ENCODE measurements at places on chromosomes 13 and 19.
A peak's percentile ranks its signal among the peaks of the same experiment; 100 is the strongest.

DNA sequence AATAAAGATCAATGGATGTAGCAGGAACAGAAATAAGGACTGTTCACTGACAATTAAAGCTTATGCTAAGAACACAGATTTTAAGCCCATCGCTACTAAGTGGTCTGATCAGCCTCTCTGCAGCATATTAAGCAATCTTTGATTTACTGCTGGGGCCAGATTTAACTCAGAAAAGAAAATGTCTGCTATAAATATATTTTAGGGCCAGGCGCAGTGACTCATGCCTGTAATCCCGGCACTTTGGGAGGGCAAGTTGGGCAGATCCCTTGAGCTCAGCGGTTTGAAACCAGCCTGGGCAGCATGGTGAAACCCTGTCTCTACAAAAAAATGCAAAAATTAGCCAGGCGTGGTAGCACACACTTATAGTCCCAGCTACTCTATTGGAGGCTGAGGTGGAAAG is 43.0 kb downstream of the METTL21C start:
- no peak for DNase-seq

DNA sequence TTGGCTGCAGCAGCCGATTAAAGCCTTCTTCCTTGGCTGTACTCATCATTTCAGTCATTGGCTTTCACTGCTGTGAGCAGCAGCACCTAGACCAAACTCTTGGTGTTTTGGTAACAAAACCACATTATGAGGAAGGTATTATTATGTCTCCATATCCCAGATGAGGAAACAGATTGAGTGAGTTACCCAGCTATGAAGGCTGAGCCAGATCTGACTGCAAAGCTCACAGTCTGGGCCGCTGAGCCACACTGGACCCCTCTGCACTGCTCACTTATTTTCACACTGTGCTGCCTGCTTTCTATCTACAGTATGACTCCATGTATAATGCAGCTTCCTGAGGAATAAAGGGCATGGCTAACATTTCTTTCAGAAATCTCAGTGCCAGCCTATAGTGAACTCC is 24.5 kb downstream of the CRYL1 start:
- no peak for DNase-seq

GRCh38 chr13:33789739-33790138 is 28.2 kb upstream of the RFC3 start:
- no peak for DNase-seq

DNA sequence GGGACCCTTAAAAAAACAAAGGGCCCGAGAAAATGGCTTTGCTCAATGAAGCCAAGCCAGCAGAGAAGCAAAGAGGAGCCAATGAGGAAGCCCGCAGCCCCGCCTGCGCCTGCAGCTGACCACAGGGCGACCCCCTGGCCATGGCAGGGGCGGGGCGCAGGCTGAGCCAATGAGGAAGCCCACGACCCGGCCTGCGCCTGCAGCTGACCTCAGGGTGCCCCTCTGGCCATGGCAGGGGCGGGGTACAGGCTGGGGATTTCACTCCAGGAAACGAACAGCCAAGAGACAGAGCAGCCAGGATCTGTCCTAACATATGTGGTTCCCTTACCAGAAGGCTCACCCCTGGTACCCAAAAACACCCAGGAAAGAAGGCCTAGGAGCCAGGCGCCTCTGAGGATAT is 101.4 kb downstream of the STK24 start:
- no peak for DNase-seq

DNA sequence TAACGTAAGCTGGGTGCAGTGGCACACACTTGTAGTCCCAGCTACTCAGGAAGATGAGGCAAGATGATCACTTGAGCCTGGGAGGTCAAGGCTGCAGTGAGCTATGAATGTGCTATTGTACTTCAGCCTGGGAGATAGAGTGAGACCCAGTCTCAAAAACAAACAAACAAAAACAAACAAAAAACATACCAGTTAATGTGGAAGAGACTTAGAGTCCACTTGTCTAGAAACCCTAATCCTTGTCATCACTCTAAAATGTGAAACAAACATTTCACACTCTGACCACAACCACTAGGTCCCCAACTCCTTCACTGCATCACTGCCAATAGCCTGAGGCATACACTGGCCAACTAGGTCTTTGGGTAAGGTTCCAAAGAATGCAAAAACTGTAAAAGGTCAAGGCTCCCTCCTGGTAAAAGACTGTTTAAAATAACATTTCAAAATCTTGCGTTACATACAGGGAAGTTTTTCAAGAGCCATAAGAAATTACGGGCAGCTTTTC is 28.6 kb upstream of the CYP2B6 start:
- no peak for DNase-seq

DNA sequence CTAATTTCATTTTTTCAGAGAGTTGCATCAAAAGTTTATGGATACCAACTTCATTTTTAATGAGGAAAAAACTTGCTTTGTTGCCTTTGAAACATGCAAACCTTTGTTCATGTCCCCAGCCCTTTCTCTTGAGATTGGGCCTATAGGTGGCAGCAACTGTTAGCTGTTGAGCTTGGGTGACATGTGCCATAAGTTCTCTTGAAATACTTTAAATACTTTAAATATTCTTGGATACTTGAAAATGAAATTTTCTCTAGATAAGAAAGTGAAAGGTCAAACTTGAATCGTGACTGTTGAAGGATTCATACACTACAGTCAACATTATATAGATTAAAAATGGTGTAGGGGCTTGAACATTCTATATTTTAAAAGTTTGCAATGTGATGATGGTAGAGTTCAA is 294.9 kb downstream of the NDFIP2 start:
- no peak for DNase-seq

DNA sequence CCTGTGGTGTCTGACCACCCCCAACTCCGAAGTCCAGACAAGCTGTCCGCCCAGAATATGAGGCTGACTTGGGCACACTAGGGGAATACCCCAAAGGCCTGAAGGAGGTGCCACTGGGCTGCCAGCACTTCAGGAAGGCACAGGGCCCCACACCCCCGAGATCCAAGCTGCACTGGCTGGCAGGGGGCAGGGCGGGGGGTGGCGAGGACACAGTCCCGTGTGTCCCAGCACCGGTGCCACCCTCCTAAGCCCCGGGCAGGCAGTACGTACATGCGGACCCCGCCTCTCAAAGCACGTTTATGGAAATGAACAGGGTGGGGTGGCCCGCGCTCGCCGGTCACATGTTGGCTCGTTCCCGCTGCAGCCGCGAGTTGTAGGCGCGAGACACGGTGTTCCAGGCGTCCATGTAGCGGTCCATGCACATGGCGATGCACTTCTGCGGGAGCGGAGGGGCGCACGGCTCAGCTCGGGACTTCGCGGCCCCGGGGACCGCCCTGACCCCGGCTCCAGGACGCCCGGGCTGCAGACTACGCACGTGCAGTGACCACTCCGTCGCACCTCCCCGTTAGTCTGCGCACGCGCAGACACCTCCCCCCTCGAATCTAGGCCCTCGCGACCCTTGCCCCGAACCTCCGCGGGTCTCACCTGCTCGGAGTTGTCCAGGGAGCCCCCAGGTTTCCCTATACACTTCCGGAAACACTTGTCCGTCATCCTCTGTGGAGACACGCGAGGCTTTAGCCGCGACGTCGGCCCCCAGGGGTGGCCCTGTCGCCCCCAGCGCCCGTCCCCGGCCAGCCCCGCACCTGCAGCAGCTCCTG is 566 bp downstream of the TIMM13 start:
- peak; percentile 18 for DNase-seq

DNA sequence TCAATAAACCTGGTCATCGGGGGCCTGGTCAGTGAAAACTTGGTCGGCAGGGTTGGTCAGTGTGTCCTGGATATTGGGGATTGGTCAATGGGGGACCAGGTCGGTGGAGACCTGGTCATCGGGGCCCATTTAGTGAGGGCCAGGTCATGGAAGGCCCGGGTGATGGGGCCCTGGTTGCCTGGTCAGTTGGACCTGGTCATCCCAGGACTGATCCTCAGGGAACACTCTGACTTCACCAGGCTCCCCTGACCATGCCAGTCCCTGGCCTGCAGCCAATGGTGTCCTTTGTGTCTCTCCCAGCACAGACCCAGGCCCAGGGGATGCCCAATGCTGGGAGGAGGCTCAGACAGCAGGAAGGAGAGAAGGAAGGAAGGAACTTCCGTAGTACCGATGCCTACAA is 42.1 kb upstream of the TPM4 start:
- no peak for DNase-seq

GRCh38 chr13:70253411-70253810 is 145.2 kb upstream of the KLHL1 start:
- no peak for DNase-seq

DNA sequence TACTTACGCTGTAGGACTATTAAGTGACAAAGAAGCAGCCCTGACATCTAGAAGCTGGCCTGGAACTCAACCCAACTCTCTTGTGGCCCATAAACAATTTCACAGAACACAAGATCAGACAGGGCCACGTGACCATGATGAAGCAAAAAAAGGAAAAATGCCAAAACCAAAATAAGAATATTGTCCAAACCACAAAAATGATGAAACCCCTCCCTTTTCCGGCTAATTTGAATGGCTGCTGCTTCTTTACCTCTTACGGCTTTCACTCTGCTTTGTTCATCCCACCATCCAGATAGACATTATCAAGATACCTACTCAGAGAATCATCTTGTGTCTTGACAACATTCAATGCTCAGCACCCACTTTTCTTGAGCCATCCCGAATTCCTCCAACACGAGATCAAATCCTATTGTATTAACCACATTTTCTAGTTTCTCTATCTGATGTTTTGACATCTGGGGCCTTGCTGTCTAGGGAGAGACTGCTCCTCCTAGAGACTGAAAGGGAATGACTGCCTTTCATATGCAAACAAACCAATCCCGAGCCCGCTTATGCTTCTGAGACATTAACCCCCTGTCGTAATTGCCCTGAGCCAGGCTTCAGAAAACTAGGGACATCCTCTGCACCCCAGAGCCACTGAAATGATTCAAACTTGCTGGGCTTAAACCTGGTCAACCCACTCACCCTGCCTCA is 186.3 kb downstream of the TDRD3 start:
- DNase-seq = no peak

DNA sequence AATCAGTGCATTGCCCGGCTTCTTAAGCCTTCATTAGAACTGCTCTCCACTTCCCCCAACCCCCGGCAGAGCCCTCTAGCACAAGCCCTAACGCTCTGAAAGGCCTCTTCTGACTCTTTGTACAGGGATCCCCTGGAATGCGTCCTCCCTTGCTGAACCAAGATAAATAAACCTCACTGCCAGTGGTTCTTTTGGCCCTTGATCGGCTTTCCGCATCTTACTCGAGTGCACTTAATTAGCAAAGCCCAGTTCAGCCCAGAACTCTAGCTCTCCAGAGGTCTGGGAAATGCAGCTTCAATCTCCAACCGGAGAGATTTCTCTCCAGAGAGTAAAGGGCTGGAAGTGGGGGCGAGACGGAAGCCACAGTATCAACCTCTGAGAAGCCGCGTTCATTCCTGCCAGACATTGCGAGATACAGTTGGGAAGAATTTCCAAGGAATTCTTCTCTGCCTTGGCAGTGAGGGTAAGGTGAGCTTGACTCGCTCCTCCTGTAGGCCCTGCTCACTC is 8.7 kb upstream of the ZNF444 start:
- no peak for DNase-seq

DNA sequence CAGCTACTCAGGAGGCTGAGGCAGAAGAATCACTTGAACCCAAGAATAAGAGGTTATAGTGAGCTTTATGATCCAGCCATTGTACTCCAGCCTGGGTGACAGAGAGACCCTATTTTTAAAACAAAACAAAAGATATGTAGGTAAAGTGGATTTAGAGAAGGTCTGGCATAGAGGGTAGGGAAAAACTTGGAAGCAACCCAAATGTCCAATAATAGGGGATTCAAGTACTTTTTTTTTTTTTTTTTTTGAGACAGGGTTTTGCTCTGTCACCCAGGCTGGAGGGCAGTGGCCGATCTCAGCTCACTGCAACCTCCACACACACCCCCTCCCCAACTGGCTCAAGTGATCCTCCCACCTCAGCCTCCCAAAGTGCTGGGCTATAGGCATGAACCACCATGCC is 5.8 kb upstream of the PAK4 start:
- DNase-seq = no peak

DNA sequence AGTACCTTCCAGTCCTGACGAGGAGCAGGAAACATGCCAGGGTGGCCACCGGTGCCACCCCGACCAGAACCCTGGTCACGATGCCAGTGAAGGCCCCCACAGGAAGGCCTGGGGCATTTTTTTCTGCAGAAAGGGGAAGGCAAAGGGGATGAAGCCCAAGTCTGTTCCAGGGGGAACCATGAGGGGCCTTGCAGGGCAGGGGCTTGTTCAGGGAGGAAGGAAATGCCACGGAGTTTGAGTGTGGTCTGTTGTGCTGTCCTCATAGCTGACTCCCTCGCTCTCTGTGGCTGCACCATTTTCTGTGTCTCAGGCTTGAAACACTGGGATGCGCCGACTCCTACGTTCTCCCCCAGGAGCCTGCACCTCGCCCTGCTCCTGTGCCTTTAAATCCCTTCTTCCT is 27.5 kb upstream of the CEACAM1 start:
- DNase-seq = no peak

DNA sequence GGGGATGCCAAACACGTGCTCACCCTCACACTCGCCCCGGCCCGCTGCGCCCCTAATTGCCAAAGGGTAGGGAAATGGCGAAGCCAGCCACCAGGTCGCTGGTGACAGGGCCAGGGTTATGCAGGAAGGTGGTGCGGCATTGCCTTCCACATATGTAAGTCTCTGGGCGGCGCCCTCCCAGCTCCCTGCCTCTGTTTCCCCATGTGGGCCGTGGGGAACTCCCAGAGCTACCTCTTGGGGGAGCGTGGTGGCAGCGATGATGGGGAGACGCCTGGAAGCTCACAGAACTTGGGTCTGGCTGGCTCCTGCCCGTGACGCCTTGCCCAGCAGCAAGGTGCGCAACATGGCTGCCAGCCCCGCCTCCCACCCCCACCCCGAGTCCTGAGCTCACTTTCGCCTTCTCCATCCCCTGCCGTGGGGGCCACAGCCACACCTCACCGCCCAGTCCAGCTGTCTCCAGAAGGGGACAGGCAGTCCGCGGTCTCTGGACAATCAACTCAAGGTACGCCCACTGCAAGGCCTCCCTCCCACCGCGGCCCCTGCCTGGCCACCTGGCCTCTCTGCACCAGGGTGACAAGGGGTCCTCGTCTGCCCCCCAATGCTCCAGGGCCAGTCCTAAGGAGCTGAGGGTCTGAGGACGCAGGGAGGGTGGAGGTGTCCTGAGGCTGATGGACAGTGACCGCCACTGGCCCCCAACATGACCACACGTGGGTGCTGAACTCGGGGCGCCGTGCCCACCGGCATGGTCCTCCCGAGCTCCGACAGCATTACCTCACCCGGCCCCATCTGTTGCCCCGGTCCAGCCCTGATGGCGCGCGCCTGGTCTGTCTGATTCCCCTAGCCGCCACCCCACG is 6.6 kb downstream of the C19orf25 start:
- DNase-seq = no peak

- DNase-seq = no peak
These were observed 8.0 kb upstream of the SPATA13 start for GRCh38 chr13:24152292-24153214.

DNA sequence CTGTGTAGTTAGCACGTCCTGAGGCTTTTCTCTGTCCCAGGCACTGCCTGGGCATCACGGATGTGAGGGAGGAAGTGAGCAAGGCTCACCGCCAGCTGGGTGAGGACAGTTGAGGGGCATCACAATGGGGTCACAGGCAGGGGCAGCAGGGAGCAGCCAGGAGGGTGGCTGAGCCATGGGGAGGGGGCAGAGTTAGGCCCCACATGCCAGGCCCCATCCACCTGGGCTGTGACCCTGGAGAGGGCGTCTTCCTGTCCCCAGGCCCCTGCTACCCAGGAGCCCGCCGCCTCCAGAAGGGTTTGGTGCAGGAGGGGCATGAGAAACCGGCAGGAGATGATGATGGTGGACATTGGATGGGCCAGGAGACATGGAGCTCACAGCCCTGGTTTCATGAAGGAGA is 56.8 kb upstream of the F7 start:
- DNase-seq = no peak

GRCh38 chr13:112448621-112449544 is 72.7 kb downstream of the SPACA7 start:
- no peak for DNase-seq

GRCh38 chr19:46596008-46596407 is 5.1 kb upstream of the CALM3 start:
- DNase-seq = no peak

Measured in stimulated activated CD8-positive, alpha-beta memory T cell treated with anti-CD3 and anti-CD28 coated beads, Interleukin-15, amount 100 ng/mL, for 48 hours (primary cell).